ENCODE measurements at places on chromosomes 1 and 21. TPM values are rescaled to one million over a fixed set of nuclear protein-coding genes. Genes with fewer than 3 reads are reported as not detected.

Gene KIRREL1
- total RNA-seq, result 99.5 TPM

Gene LRRC52
- total RNA-seq, result not detected

Gene PTGER3
- 1.4 TPM for total RNA-seq

Gene FLG2
- not detected for total RNA-seq

Gene DNAI4
- 2.7 TPM for total RNA-seq

Gene OR14K1
- not detected for total RNA-seq

Gene LPAR3
- 2.3 TPM for total RNA-seq

Gene SPAG17
- total RNA-seq, result not detected

Gene RSPH1
- total RNA-seq, result not detected

Gene SEC16B
- total RNA-seq, result 1.8 TPM

Gene SLAMF7
- not detected for total RNA-seq

GRCh38 chr1:168893359-168893801 is 164.4 kb upstream of the DPT start:
- peaks cover 1% of the 10 kb centered on the region for H3K27me3 ChIP-seq
- no peak for DNase-seq
- no peak overlapping the region for H3K27ac ChIP-seq

- H3K27ac ChIP-seq, result peak overlapping the region; percentile 74
- peak overlapping the region; percentile 97 for H3K4me3 ChIP-seq
- no peak for DNase-seq
- H3K27me3 ChIP-seq, result peaks cover 7% of the 10 kb centered on the region
- H3K36me3 ChIP-seq, result peaks cover 13% of the 10 kb centered on the region
- H3K4me1 ChIP-seq, result peaks cover 43% of the 10 kb centered on the region
Observed at GRCh38 chr1:20483833-20484518, 2.0 kb downstream of the CAMK2N1 start.

DNA sequence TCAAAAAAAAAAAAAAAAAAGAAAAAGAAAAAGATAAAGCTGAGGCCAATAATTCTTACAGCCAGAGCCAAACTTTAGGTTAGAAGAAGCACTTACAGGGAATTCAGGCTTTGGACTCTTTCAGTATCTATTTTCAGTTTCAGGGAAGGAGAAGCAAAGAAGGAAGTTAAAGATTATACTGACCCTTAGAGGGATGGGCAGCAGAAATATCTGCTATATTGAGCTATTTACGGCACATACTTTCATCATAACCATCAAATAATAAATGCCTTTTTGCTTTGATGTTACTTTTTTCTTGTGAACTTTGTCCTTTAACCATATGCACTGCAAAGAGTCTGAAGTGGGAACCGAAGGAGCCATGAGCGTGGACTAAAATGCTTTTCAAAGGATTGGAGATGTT is 42.0 kb downstream of the TM2D1 start:
- H3K4me1 ChIP-seq, result peaks cover 11% of the 10 kb centered on the region
- peaks cover 14% of the 10 kb centered on the region for H3K36me3 ChIP-seq
- H3K27me3 ChIP-seq, result no peaks in the 10 kb centered on the region

DNA sequence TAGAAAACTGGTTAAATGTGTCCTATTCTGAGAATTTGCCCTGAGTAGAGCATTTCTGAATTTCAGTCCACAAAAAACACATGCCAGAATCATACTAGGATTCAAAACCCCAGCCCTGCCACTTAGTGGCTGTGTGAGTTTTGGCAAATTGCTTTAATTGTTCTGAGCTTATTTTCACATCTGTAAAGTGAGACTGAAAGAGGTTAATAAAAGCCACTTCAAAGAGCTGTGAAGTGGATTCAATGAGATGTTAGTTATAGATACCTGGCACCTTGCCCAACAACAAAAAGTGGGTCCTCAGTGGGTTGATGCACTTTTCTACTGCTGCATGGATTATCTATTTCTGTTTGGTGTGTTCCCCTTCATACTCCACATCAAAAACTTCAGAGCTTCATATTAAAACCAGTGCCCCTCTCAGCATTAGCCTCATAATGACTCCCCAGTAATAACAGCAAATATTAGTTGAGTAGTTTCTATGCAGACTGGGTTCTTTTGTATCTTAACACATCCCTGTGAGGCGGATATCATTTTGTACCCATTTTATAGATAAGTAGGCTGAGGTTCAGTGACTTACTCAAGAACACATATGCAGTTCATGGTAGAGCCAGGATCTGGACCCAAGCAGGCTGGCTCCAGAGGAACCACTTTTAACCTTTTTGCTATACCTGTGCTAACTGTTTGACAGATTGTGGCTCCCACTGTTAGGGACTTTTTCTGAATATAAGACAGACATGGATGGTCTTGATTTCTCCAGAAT is 14.2 kb upstream of the ADORA3 start:
- no peaks in the 10 kb centered on the region for H3K36me3 ChIP-seq
- H3K27ac ChIP-seq, result no peak overlapping the region
- H3K4me1 ChIP-seq, result peaks cover 18% of the 10 kb centered on the region
- no peak overlapping the region for H3K4me3 ChIP-seq
- peaks cover 2% of the 10 kb centered on the region for H3K27me3 ChIP-seq

- H3K27me3 ChIP-seq, result peaks cover 7% of the 10 kb centered on the region
- no peak for DNase-seq
- H3K27ac ChIP-seq, result no peak overlapping the region
- peaks cover 5% of the 10 kb centered on the region for H3K36me3 ChIP-seq
- no peak overlapping the region for H3K4me3 ChIP-seq
- no peaks in the 10 kb centered on the region for H3K4me1 ChIP-seq
Observed at GRCh38 chr21:41578716-41579115, 70.8 kb upstream of the TMPRSS2 start.

DNA sequence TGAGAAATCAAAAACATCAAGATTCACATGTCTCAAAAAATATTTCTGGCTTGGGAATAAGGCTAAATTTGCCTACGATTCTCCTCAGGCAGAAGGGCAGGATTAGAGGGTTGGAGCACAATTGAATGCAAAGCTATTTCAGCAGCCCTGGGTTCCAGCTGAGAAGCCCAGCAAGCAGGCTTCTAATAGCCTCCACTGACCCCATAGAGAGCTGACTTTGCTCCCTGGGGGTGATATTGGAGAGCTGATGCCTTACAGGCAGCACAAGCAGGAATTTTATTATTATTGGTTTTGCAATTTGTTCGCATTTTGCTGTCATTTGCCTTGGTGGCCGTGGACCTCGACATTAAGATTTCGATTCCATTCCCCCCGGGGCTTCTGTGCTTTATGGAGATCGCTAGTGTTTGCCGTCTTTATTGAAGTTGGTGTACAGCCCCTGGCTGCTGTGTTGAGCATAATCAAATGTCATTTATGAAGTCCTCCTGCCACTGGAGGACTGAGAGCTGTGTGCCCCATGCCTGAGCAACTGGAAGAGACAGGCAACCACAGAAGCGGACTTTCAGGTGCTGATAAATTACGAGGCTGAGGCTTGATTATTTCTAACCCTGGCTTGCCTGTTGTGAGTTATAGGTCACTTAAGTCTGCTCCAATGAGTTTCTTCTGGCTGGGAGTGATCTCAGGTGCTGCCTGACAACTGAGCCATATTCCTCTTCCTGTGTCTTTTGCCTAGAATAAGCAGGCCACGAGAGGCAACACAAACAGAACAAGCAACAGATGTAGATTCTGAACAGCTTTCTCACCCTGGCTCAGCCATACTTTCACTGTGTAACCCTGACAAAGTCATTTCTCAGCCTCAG is 518.4 kb upstream of the CAMK1G start:
- H3K27ac ChIP-seq, result no peak overlapping the region
- no peaks in the 10 kb centered on the region for H3K36me3 ChIP-seq
- peaks cover 3% of the 10 kb centered on the region for H3K27me3 ChIP-seq
- no peak for DNase-seq
- H3K4me3 ChIP-seq, result no peak overlapping the region

DNA sequence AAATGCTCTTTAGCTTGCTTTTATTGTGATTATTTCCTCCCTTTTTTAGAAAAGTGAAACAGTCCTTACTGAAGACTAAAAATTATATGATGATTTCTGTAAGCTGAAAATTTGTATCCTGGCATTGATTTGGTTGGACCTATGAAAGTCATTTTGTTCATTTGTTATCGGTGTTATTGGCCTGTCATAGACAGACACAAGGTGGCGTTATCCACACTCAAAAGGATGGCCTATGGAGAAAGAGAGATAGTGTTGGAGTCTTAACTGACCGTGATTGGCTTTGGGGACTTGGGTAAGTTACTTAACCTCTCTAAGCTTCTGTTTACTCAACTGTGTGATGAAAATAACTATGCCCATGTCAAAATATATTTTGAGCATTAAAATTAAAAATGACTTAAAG is 203.6 kb upstream of the CHODL start:
- no peak overlapping the region for H3K27ac ChIP-seq
- H3K4me3 ChIP-seq, result no peak overlapping the region
- no peaks in the 10 kb centered on the region for H3K27me3 ChIP-seq
- no peaks in the 10 kb centered on the region for H3K36me3 ChIP-seq
- H3K4me1 ChIP-seq, result no peaks in the 10 kb centered on the region

- H3K27ac ChIP-seq, result no peak overlapping the region
- no peaks in the 10 kb centered on the region for H3K4me1 ChIP-seq
- H3K4me3 ChIP-seq, result no peak overlapping the region
- DNase-seq, result no peak
- peaks cover 16% of the 10 kb centered on the region for H3K36me3 ChIP-seq
Observed at GRCh38 chr21:42393443-42393950, 2.4 kb downstream of the TMPRSS3 start.

DNA sequence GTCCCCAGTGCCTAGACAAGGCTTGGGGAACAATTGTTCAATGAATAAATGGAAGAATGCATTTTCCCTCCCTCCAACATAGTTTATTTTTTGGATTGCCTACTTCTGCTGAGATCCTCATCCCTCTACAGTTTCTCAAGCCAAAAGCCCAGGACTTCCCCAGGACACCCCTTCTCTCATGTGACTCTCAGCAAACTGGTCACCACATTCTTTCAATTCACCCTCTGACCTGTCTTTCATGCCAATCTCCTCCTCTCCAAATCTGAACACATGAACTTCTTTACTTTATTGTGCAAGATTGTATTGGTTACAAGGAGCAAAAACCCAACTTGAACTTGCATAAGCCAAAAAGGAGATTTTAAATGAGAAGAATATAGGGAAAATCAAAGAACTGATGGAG is 103.2 kb upstream of the JUN start:
- H3K36me3 ChIP-seq, result peaks cover 7% of the 10 kb centered on the region
- H3K27ac ChIP-seq, result peak overlapping the region; percentile 10
- no peak overlapping the region for H3K4me3 ChIP-seq
- DNase-seq, result peak; percentile 23

- H3K27ac ChIP-seq, result peak overlapping the region; percentile 58
- peaks cover 13% of the 10 kb centered on the region for H3K36me3 ChIP-seq
- no peak overlapping the region for H3K4me3 ChIP-seq
- DNase-seq, result peak; percentile 3
- H3K27me3 ChIP-seq, result peaks cover 2% of the 10 kb centered on the region
Observed at GRCh38 chr1:156964441-156964840, 44.0 kb downstream of the LRRC71 start.

DNA sequence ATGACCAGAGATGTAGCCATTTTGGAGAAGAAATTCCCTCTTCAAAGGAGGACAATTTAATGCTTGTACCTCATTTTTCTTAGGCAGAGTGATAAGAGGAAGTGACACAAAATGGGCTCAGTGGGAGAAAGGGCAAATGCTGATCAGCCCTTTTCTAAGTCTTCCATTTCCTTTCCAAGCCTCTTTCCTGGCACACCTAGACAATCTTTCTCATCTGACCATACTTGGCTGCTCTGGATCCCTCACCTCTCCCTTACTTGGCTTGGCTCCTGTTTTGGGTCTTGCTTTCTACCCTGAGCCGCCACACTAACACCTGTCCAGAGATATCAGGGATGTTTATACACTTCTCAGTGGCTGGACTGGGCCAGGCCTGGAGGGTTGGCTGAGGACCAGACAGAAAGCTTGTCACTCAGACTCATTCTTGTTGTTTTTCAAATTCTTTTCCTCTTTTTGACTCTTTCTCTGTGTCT is 13.1 kb downstream of the TXNIP start:
- no peaks in the 10 kb centered on the region for H3K27me3 ChIP-seq
- H3K36me3 ChIP-seq, result no peaks in the 10 kb centered on the region
- H3K4me1 ChIP-seq, result peaks cover 36% of the 10 kb centered on the region
- H3K27ac ChIP-seq, result no peak overlapping the region
- H3K4me3 ChIP-seq, result no peak overlapping the region
- no peak for DNase-seq

GRCh38 chr21:31198575-31198974 is 145.5 kb downstream of the TIAM1 start:
- no peaks in the 10 kb centered on the region for H3K4me1 ChIP-seq
- no peaks in the 10 kb centered on the region for H3K27me3 ChIP-seq
- no peak overlapping the region for H3K27ac ChIP-seq
- H3K4me3 ChIP-seq, result no peak overlapping the region

DNA sequence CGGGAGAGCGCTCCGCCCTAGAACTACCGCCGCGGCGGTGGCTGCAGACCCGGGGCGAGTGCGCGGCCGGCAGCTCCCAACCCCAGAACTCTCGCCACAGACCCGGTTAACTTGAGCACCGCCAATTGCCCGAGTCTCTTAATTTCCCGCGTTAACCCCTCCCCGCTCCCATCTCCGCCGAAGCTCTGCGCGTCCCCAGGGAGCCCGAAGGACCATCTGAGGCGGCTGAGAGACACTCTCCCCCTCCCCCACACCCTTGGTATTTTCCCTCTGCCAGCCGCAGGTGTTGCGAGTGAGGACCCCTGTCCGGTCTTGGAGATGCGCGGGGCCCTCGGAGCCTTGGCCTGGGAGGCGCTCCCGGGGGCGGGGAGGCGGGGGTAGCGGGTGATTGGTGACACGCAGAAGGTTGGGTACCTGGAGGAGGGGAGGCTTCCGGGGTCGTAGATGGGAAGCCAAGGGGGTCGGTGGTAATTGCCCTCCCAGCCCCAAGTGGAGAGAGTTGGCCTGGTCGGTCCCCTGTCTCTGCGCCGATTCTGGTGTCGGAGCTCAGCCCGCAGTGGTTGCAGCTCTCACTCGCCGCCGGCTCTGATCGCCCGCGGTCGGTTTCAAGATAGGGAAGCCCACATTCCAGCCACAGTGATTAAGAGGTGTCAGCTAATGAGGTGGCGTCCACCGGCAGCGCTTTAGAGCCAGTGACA is 858 bp upstream of the SUSD4 start:
- no peak overlapping the region for H3K27ac ChIP-seq
- H3K4me1 ChIP-seq, result peaks cover 7% of the 10 kb centered on the region
- H3K36me3 ChIP-seq, result no peaks in the 10 kb centered on the region
- no peak for DNase-seq
- peaks cover 36% of the 10 kb centered on the region for H3K27me3 ChIP-seq

DNA sequence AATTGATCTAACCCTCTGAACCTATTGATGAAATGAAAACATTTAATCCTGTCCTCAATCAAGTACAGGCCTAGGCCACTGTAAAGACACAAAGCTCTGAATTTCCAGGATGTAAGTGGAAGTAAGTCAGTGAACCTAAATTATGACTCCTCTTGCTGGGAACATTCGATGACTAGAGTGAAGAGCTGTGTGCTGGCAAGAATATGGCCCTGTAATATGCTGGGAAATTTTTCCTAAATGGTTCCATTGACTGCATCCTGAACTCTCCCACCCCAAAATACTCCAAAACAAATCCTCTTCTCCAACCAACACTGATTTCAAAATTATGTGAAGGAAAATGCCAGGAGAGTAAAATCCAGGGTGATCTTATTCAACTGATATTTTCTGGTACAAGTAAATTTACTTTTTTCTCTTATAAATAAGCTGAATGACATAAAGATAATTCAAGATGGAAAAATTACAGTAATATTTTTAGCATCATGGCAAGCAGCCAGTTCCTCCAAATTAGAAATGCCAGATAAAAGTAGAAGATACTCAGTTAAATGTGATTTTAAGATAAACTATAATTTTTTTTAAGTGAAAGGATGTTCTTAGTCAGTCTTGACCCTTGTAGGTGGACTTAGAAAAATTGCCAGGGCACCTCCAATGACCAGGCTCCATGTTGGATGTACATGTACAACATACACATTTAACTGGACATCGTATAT is 269.4 kb downstream of the PTGER3 start:
- H3K4me1 ChIP-seq, result peaks cover 12% of the 10 kb centered on the region
- no peaks in the 10 kb centered on the region for H3K27me3 ChIP-seq
- no peak overlapping the region for H3K4me3 ChIP-seq
- no peak for DNase-seq

Measured in HFFc6 (cell line).